ENCODE measurements at places on chromosomes 1 and 21. TPM values are rescaled to one million over a fixed set of nuclear protein-coding genes. Genes with fewer than 3 reads are reported as not detected.

KPRP gene
- 0.22 TPM for total RNA-seq

DNA sequence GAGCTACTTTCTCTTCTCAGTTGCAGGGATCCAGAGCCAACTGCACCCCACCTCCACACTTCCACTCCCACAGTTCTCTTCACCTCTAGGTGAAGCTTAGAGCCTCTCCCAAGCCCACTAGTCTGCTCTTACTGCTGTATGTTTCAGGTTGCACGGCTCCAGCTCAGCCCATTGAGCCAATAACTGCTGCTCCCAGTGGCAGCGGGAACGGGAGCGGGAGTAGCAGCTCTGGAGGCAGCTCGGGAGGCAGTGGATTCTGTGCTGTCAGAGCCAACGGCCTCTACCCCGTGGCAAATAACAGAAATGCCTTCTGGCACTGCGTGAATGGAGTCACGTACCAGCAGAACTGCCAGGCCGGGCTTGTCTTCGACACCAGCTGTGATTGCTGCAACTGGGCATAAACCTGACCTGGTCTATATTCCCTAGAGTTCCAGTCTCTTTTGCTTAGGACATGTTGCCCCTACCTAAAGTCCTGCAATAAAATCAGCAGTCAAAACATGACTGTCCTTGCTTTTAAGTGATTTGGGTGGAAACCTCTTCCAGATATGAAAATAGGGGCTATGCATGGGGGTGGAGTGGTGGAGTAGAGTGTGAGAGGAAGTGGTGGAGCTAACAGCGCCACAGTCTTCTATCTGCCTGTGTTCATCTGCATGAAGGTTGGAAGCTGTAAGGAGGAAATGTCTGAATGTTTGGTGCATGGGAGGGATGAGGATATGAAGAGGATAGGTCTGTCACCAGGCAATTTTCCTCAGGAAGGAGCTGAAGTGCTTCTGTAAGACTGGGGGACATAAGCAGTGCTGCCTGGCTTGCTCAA, 29.6 kb downstream of the CHIA start:
- no peak overlapping the region for H3K4me3 ChIP-seq
- no peaks in the 10 kb centered on the region for H3K36me3 ChIP-seq
- H3K27me3 ChIP-seq, result no peaks in the 10 kb centered on the region
- no peak for DNase-seq
- no peaks in the 10 kb centered on the region for H3K4me1 ChIP-seq

NMNAT2 gene
- 2.4 TPM for total RNA-seq

DNA sequence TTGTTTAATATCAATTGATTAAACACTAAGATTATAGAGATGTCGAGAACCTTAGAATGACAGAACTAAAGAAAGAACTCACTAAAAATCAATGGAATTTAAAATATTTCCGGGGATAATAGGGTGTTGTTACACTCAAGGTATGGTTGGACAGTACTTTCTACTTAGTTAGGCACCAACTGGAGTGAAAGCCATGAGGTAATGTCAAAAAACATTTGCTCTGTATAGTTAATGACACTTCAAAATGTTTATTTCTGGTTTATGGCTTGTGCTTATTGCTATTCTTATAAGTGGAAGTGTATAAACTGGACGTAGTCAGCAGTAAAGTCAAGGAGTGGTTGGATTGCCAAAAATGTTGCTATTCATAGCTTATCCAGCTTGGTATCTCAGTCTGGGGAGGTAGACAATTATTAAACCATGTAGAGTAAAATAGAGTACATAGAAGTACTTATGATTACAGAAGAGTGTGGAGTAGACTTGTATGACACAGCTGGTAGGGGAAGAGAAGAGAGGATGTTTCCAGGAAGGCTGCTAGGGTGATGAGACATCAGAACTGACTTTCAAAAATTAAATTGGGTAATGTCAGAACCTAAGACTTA, 56.5 kb upstream of the BMP8A start:
- no peak overlapping the region for H3K4me3 ChIP-seq
- H3K4me1 ChIP-seq, result no peaks in the 10 kb centered on the region
- H3K36me3 ChIP-seq, result peaks cover 96% of the 10 kb centered on the region
- no peaks in the 10 kb centered on the region for H3K27me3 ChIP-seq
- H3K27ac ChIP-seq, result peak overlapping the region; percentile 4

GRCh38 chr1:238592621-238593020, 701.9 kb upstream of the ZP4 start:
- H3K4me1 ChIP-seq, result peaks cover 4% of the 10 kb centered on the region
- no peaks in the 10 kb centered on the region for H3K36me3 ChIP-seq
- H3K27ac ChIP-seq, result no peak overlapping the region
- no peaks in the 10 kb centered on the region for H3K27me3 ChIP-seq
- no peak overlapping the region for H3K4me3 ChIP-seq

ANXA9 gene
- not detected for total RNA-seq

- DNase-seq, result no peak
- H3K4me3 ChIP-seq, result no peak overlapping the region
- no peak overlapping the region for H3K27ac ChIP-seq
Measured at GRCh38 chr21:25296252-25296651, 311.0 kb downstream of the MRPL39 start.
